Bronchial epithelial cell (primary cell): ENCODE measurements at places on chromosomes 7 and 10.

DNA sequence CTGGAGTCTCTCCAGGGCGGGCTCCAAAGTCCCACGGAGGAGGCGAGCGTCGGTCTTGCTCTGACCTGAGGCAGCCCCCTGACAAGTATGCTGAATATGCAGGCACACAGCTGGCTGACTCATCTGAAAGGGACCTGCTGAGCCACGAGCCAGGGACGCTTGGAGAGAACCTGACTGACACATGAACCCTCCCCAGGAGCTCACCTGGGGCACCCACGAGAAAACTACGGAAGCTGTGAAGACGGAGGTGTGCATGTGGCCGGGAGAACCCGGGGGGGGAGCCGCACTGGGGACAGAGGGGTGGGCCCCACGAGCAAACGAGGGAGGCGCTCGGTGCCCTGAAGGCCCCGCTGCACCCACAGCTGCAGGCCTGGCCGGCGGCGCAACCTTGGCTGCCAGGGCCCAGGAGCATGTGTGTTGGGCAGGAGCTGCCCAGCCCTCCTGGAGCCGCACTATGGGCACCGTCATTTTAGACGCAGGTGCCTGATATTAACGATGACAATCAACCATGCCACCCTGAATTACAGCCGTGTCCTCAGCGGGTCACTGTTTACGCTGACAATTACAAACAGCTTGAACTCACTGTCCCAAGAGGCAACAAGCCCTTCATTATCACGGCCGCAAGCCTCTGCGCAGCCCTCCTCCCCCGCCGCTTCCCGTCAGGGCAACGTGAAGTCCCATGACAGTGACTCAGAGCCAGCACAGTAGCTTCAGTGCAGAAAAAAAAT is 64.7 kb downstream of the DIP2C start:
- peak; percentile 38 for DNase-seq

DNA sequence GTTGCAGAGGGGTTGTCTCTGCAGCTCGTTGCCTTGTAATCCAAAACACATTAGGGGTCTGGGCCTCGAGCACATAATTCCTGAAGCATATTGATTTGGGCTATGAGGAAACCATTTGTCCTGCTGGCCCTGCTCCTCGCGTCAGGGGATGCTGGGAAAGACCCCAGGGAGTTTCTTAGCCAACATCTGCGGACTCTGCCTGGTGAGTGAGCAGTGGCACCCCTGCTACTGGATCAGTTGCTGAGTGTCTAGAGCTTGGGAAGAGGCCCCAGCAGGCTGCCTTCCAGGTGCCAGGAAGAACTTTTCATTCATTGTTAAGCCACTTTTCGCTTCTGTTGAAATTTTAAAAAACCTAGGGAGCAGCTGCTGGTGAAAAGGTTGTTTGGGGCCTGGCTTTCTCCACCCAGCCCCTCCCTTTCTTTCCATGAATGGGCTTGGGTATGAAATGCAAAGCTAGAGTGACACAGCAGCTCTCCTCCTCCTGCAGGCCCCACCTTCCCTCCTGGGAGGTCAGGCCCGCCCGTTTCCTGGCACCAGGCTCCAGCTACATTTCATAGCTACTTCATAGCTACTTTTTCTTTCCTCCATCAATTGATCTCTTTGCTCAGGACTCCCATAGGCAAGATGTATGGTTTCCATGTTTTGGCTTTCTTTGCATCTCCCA is 26.8 kb downstream of the TACR2 start:
- DNase-seq: peak; percentile 70

DNA sequence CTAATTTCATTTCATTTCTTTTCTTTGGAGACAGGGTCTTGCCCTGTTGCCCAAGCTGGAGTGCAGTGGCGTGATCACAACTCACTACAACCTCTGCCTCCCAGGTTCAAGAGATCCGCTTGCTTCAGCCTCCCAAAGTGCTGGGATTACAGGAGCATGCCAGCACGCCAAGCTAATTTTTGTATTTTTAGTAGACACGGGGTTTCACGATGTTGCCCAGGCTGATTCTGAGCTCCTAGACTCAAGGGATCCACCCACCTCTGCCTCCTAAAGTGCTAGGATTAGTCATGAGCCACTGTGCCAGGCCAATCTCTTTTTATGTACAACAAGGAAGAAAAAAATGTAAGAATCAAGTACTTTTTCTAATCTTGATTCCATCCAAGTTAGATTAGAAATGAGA is 10.7 kb upstream of the KMT2E start:
- DNase-seq: peak; percentile 79

DNA sequence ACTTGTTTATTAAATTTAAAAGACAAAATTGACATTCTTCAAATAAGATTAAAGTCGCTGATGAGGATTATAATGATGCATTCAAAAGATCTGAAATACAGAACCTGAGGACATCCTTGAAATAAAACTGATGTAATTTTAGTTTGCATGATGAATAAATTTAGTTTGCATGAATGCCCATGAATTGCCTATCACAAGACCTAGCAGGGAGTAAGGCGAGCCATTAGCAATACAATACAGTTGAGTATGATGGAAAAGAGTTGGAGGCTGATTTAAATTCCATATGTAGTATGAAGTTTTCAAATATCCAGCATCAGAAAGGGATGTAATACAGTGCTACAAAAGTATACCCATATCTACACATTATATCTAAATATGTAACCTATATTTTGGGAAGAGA is 321.3 kb downstream of the CACNA2D1 start:
- no peak for DNase-seq

- no peak for DNase-seq
Measured at GRCh38 chr7:29352041-29352440, 157.5 kb downstream of the CHN2 start.

GRCh38 chr10:89543841-89544240 is 8.4 kb upstream of the SLC16A12 start:
- peak; percentile 79 for DNase-seq
